ENCODE measurements at places on chromosomes 16 and 17. TPM values are rescaled to one million over a fixed set of nuclear protein-coding genes. Genes with fewer than 3 reads are reported as not detected.

KRTAP2-2 gene
- total RNA-seq = not detected

WDR81 gene
- 33.6 TPM for total RNA-seq

PRSS27 gene
- total RNA-seq = 0.75 TPM

KCNJ18 gene
- total RNA-seq = not detected

CTF1 gene
- 3.0 TPM for total RNA-seq

KATNB1 gene
- total RNA-seq = 26.7 TPM

ARHGAP23 gene
- total RNA-seq = 57.9 TPM

MYH8 gene
- total RNA-seq = not detected

NT5C3B gene
- total RNA-seq = 76.4 TPM

CCL23 gene
- not detected for total RNA-seq

HOXB2 gene
- total RNA-seq = 8.6 TPM

SPATA22 gene
- total RNA-seq = not detected

EVPLL gene
- total RNA-seq = not detected

SLC13A5 gene
- not detected for total RNA-seq

ALOX15 gene
- not detected for total RNA-seq

DHRS7C gene
- total RNA-seq = not detected

SLC2A4 gene
- total RNA-seq = under 0.01 TPM
